ENCODE measurements at places on chromosomes 5 and 9. TPM values are rescaled to one million over a fixed set of nuclear protein-coding genes. Genes with fewer than 3 reads are reported as not detected.

AIF1L gene
- total RNA-seq, result 71.6 TPM

FOXD1 gene
- total RNA-seq, result not detected

PRDM9 gene
- not detected for total RNA-seq

SPINK4 gene
- total RNA-seq, result not detected

MCTP1 gene
- total RNA-seq, result 19.8 TPM

TDRD7 gene
- 7.7 TPM for total RNA-seq

PDE8B gene
- 1.4 TPM for total RNA-seq

C9orf78 gene
- total RNA-seq, result 92.3 TPM

INSYN2B gene
- 0.09 TPM for total RNA-seq

FIBCD1 gene
- not detected for total RNA-seq

CMYA5 gene
- total RNA-seq, result 3.6 TPM

RANBP17 gene
- total RNA-seq, result 0.88 TPM

SERF1A gene
- total RNA-seq, result 0.83 TPM

ELAVL2 gene
- 0.29 TPM for total RNA-seq

SHISAL2B gene
- not detected for total RNA-seq

CLK4 gene
- total RNA-seq, result 8.6 TPM

HAND1 gene
- not detected for total RNA-seq

BRD3 gene
- 10.4 TPM for total RNA-seq

All from esophagus squamous epithelium (tissue), 5 donors.